ENCODE measurements at places on chromosomes 4 and X.

- no peak for DNase-seq
Measured at GRCh38 chrX:112521676-112522075, 158.1 kb downstream of the LHFPL1 start.

DNA sequence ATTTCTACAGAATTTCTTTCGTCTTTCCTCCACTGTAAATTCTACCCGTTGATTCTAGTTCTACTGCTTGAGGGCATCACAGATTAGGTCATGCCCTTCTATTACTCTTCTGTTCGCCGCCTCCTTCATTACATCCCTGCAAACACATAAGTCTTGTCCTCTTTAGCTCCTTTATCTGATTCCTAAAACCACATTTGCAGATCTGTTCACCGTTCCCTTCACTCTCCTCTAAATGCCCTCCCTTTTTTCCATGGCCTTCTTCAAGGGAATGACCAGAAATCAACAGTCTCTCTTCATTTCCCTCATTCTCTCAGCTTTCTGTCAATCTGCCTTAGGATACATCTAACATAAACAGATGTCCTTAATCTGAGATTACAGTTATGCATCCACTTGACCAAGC lies 43.1 kb downstream of the BTC start:
- no peak for DNase-seq

DNA sequence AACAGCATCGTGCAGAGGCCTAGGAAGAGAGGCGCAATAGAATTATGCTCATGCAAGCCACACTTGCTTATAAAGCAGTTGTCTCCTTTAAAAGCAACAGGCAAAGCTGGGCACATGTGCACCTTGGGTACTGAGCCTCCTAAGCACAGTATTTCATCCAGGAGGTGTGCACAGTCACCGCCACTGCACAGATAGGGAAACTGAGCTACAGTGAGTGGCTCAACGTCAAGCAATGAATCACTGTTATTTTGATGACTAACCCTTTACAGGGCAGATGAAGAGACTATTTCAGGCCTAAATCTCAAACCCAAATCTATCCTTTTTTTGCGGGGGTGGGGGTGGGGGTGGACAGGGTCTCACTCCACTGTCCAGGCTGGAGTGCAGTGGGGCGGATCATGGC lies 42.3 kb downstream of the BCOR start:
- no peak for DNase-seq

- no peak for DNase-seq
Measured at GRCh38 chrX:112698946-112699345, 19.2 kb upstream of the LHFPL1 start.

DNA sequence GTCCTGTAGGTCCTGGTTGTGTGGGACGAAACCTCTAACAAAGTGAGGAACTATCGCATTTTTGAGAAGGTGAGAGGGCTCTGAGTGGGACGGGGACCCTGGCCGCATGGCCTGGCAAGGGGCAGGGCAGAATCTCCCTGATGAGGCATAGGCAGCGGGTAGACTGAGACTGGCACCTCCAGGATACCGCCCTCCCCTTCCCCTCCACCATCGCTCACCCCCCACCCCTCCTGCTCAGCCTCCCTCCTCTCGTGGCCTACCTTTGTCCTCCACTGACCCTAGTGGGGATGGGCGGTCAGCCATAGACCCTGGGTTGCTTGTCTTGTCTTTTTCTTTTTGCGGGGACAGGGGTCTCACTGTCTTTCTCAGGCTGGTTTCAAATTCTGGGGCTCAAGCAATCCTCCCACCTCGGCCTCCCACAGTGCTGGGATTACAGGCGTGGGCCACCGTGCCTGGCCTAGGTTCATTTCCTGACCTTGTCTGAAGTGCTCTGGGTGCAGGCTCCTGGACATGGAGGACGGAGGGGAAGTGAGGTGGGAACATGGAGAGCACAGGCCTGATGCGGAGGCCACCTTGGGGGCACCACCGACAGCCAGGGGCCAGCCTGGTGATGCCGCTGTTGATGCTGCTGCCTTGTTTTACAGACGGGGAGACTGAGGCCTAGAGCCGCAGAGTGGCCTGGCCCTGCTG lies 10.5 kb upstream of the ADD1 start:
- no peak for DNase-seq

GRCh38 chr4:89242864-89243732 lies 64.5 kb downstream of the GPRIN3 start:
- DNase-seq, result no peak

GRCh38 chrX:129724754-129725153 lies 14.0 kb upstream of the XPNPEP2 start:
- no peak for DNase-seq

DNA sequence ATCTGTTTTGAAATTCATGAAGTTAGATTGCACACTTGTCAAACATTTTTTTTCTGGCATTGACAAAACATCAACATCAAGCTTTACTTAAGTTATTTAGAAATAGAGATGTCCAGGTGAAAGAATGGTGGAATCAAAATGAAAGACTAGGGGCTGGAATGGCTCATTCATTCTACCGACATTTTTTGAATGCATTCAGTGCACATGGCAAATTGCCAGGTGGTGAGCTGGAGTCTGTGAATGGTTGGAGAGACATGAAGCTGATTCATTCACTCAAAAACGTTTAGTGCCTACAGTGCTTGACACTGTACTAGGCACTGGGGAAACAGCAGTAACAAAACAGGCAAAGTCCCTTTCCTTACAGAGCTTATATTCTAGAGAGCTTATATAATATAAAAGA lies 292.4 kb downstream of the PPP1R2C start:
- peak; percentile 41 for DNase-seq

- DNase-seq, result no peak
Measured at GRCh38 chr4:25984796-25985195, 70.8 kb downstream of the SMIM20 start.

DNA sequence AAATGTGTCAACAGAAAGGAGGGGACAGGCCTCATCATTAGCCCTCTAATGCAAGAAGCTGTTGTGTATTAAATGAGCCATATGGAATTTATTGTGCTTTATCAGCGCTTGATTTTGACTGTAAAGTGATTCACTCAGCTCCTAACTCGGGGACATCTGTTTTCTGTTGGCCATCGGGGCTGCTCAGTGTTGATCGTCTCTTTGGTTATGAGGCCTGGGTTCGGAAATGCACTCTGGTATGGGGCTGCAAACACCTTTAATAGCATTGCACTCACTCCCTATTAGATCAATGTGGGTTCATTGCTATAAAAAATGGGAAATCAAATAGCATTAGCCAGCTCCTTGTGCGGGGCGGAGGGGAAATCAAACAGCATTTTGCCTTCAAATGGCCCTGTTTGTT lies 6.4 kb downstream of the ARX start:
- no peak for DNase-seq

GRCh38 chr4:84495118-84495793 lies 3.8 kb downstream of the NKX6-1 start:
- DNase-seq, result no peak

DNA sequence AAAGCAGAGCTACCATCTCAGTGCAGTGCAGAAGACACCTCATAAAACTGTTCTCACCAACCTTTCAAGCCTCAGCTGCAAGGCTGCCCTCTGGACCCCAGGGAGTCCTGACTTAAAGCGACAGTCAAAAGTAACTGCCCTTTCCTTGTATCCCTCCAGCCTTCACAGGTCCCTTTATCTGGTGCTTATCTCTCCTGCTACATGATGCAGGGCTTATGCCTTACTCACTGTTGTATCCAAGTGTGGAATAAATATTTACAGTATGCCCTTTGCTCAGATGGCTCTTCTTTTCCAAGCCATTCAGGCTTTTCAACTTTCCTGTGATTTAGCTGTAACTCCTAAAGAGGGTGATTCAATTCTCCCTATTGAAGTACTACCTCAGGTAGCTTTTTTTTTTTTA lies 92.6 kb downstream of the KDR start:
- DNase-seq, result peak; percentile 76

GRCh38 chr4:41538017-41538733 lies at the start of gene LIMCH1:
Gene LIMCH1 (plus strand): TSS chr4:41538157. CDS start chr4:41605996, 67,839 bp downstream.
- DNase-seq, result peak; percentile 86

- no peak for DNase-seq
Measured at GRCh38 chrX:139692908-139693307, 15.1 kb downstream of the MCF2 start.

DNA sequence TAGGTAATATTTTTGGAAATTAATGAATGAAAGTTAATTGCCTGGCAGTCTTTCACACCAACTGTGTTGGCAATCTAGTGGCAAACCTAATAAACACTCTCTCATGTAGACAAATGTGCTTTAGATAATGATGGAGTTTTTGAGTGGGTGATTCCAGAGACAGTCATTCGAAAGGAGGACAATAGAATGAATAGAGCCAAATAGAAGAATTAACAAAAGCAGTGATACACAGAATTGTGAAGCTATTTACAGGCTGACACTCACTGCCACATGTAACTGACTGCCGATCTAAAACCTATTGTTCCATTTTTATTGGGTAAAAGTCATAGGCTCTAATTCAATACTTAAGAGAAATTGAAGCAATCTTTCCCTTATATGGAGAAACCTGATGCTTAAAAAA lies 338.5 kb downstream of the PCDH7 start:
- DNase-seq, result no peak

DNA sequence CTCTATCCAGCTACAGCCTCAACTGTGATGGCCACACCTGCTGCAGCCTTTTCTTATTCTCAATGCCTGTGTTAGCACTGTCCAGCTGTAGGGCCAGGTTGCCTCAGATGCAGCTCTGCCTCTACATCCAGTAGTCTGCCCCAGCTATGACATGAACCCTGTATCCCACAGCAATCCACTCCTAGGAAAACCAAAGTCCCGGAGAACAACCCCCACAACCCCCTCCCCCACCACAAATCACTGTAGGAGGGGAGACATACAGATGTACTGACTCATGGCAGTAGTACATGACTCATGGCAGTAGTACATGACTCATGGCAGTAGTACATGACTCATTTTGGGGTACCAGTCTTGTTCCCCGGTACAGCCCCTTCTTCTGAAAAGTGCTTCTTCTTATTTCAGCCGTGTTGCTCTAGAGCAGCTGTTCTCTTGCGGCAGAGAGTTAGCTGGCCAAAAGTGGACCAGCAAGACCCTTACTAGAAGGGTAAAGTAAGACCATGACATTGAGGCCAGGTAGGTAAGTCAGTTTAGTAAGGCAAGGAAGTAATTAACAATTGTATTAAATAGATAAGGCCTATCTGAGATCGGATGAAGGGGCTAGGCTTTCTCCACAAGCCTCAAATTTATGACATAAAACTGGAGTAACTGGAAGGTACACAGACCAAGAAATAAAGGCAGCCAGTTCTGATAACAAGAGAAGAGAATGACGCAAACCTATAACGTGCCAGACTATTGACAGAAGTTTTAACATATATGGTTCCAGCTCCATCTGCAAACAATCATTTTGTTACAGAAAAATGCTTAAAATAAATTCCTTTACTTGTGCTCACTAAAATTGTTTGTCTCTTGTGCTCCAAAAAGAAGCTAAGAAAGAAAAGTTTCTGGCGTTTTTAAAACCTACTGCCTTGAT lies 221.4 kb downstream of the TACR3 start:
- peak; percentile 13 for DNase-seq

DNA sequence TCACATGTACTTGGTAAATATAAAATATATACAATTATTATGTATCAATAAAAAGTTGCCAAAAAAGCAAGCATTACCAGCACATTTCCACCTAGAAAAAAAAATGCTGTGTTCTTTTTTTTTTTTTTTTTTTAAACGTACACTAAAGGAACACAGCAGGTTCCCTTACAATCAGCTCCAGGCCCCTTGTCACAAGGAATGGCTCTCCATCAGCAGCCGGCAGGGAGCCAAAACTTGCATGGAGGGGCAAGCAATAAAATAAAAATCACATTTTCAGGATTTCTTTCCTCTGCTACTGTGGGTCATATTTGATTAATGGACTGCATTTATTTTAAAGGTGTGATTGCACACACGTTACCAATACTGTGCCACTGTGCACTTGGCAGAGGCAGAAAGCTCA lies 460.3 kb downstream of the GPAT3 start:
- no peak for DNase-seq

- no peak for DNase-seq
Measured at GRCh38 chrX:18065956-18066355, 154.7 kb downstream of the BEND2 start.

GRCh38 chr4:4859325-4859798 lies at the start of gene MSX1:
Gene MSX1 (plus strand): TSS chr4:4859665. CDS start chr4:4859900, 235 bp downstream.
- DNase-seq, result peak; percentile 80

- DNase-seq, result no peak
Measured at GRCh38 chr4:28277931-28278330, 1417.3 kb downstream of the STIM2 start.

DNA sequence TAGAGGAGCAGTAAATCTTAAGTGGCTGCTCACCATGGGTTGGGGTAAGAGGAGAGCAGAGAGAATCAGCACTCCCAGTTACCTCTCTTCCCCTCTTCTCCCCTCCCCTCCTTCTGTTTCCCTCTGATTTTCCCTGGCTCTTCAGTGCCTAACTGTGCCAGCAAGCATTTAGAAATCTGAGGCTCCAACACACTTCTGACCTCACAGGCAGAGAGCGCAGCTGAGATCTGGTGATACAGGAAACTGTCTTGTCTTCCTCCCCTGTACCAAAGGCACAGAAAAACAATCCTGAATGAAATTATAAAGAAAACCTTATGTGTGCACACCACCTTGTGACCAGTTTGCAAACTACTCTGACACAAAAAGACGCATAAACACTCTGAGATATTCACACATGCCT lies 82.4 kb upstream of the SMIM10 start:
- no peak for DNase-seq

- DNase-seq, result no peak
Measured at GRCh38 chr4:126182786-126183185, 868.0 kb downstream of the FAT4 start.

DNA sequence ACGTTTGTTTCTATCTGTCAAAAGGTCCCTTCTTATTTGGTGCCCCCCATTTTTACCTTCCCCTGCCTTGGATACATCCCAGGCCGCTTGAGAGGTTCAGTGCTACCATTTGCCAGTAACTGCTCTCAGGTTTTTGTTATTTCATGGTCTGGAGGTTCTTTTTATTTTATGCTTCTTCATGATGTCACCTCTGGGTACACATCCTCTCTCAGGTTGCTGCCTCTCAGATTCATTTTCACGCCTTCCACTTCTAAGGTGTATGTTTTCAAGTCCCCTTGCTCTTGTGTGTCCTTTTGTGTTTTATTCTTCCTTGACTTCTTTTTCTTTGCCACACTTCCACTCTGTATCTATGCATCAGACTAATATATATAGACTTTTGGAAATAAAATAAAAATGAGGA lies 640.1 kb upstream of the AADAT start:
- no peak for DNase-seq

GRCh38 chr4:2728806-2729532 lies 27.2 kb downstream of the TNIP2 start:
- no peak for DNase-seq

DNA sequence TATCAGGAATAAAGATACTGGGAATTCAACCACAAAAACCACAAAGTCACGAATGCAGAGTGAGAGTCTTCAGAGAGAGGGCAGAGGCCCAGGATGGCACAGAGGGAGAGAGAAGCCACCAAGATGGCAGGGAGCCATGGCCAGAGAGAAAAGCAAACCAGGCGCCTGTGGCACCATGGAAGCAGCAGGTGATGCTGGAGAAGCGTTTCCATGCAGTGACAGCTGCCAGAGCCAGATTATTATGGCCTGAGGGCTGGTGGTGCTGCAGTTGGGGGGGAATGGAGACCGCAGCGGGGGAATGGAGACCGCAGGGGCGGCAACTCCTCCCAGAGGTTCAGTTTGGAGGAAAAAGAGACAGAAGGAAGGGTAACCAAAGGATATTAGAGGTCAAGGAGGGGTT lies 5.8 kb downstream of the TAFAZZIN start:
- no peak for DNase-seq

- DNase-seq, result peak; percentile 11
Measured at GRCh38 chr4:125739760-125740159, 425.0 kb downstream of the FAT4 start.

- no peak for DNase-seq
Measured at GRCh38 chr4:149911354-149911753, 95.7 kb upstream of the IQCM start.

GRCh38 chrX:16601885-16602284 lies 48.1 kb upstream of the S100G start:
- no peak for DNase-seq
